Activated CD4-positive, alpha-beta T cell treated with anti-CD3 and anti-CD28 coated beads for 36 hours (primary cell): ENCODE measurements at places on chromosomes 1 and 21. TPM values are rescaled to one million over a fixed set of nuclear protein-coding genes. Genes with fewer than 3 reads are reported as not detected.

- no peak for DNase-seq
- H3K4me1 ChIP-seq = no peaks in the 10 kb centered on the region
- H3K4me3 ChIP-seq = no peak overlapping the region
- no peak overlapping the region for H3K27ac ChIP-seq
Measured at GRCh38 chr1:41409825-41410224, 48.6 kb downstream of the FOXO6 start.

The LYPLAL1 gene
- 27.9 TPM for total RNA-seq

The CD84 gene
- total RNA-seq = 14.8 TPM

- DNase-seq = no peak
- H3K27me3 ChIP-seq = no peaks in the 10 kb centered on the region
- H3K4me1 ChIP-seq = no peaks in the 10 kb centered on the region
- no peak overlapping the region for H3K4me3 ChIP-seq
Measured at GRCh38 chr21:44740742-44741141, 29.4 kb upstream of the TSPEAR start.

DNA sequence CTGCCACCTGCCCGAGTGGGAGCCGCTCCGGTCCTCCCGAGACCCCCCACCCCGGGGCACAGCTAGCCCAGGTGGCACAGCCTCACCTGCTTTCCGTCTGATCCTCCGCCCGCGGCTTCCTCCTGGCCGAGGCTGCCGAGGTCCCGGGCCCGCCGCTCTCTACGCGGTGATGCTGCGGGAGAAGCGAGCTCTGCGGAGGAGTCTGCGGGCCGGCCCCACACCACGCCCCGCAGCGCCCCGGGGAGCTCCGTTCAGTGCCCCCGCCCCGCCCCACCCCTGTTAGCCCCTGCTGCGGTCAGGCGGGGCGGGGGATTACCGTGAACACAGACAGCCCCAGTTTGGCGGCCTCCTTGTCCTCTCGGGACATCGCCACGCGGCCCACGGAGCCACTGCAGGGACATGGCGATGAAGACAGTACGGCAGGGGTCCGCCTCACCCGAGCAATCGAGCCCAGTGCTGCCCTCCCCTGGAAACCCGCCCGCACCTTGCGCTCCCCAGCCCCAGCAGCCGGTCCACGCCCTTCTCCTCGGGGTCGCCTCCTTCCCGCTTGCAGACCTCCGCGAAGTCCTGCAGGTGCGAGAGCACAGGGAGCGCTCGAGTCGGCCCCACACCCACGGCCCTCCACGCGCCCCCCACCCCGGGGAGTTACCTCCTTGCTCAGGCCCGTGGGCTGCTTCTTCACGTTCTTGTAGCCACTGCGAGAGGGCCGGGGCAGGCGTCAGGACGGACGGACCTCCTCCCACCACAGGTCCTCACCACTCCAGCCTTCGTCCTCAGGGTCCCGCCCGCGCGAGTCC, 933 bp downstream of the C1orf35 start:
- peak; percentile 78 for DNase-seq
- H3K4me3 ChIP-seq = peak overlapping the region; percentile 89

The WNT2B gene
- 0.11 TPM for total RNA-seq

DNA sequence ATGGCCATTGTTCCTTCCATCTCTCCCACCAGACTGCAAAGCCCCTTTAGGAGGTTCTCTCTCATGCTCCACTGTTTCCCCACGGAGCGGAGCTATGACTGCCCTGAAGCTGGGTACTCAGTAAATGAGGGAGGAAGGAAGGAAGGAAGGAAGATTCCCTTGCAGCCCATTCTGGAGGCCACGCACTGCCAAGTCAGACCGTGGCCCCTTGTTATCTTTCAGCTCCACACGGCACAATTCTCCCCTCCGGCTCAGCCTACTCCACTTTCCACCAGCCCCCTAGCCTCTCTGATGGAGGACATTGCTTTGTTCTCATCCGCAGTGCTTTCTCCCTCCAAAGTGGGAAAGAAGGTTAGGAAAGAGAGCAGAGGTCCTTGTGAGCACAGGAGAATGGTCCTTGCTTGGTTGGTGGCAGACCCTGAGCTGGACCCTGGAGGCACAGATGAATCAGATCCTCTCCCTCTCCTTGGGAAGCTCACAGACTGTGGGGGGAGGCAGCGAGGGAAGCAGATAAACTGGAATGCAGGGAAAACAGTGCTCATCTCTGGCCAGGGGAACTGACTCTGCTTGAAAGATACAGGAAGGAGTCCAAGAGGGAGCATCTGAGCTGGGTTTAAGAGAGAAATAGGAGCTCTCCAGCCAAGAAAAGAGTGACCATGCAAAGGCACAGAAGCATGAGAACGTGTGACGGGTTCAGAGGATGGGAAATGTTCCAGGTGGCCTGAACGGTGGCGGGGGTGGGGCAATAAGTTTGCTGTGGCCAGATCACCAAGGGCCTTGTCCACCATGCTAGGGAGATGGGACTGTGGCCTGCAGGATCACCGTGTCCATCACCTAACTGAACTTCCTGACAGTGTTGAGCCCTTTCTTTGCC, 52.6 kb downstream of the GLIS1 start:
- H3K27me3 ChIP-seq = peaks cover 9% of the 10 kb centered on the region
- H3K27ac ChIP-seq = no peak overlapping the region
- no peak overlapping the region for H3K4me3 ChIP-seq
- DNase-seq = no peak
